ENCODE measurements at places on chromosomes 13 and 19.

GRCh38 chr13:101661839-101662238, 209.4 kb downstream of the ITGBL1 start:
- no peak for DNase-seq

DNA sequence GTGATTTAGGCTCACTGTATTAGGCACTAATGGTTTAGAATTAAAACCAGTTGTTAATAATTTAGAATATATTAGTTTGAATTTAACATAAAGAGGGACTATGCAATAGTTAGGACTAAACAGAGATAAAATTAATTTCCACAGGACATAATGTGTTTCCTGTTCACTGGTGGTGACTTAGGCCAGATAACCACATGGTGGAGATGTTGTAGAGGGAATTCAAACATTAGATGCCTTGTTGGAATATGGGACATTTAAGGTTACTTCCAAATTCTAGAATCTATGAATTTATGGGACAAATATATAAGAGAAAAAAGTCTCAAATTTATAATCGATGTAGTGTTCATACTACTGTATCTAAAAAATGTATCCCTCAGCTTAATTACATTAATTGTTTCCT, 615.5 kb upstream of the KLHL1 start:
- no peak for DNase-seq

- no peak for DNase-seq
Measured at GRCh38 chr13:110330491-110331011, 23.5 kb downstream of the COL4A2 start.

- DNase-seq = no peak
Measured at GRCh38 chr13:34412817-34413375, 529.2 kb upstream of the NBEA start.

- no peak for DNase-seq
Measured at GRCh38 chr13:29948244-29948643, 97.8 kb upstream of the UBL3 start.

- DNase-seq = no peak
Measured at GRCh38 chr13:79427883-79428282, 21.8 kb upstream of the RBM26 start.

DNA sequence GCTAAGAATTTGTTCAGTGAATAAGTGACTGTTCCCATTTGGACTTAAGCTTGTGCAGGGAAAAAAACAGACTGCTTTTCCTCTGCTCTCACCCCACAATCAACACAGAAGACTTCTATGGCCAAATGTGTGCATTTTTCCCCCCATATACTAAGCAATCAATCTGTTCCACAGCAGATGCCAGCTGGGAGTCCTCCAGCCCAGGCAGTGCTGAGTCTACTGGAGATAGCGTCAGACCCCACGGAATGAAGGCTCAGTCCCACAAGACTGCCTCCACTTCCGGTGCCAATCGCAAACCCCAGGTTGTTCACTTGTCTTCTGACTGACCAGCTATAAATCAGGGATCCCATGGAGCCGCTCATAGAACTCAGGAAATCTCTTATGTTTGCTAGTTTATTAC, 69.5 kb upstream of the ANKRD10 start:
- DNase-seq = no peak

- no peak for DNase-seq
Measured at GRCh38 chr13:41587490-41587889, 130.1 kb downstream of the RGCC start.

DNA sequence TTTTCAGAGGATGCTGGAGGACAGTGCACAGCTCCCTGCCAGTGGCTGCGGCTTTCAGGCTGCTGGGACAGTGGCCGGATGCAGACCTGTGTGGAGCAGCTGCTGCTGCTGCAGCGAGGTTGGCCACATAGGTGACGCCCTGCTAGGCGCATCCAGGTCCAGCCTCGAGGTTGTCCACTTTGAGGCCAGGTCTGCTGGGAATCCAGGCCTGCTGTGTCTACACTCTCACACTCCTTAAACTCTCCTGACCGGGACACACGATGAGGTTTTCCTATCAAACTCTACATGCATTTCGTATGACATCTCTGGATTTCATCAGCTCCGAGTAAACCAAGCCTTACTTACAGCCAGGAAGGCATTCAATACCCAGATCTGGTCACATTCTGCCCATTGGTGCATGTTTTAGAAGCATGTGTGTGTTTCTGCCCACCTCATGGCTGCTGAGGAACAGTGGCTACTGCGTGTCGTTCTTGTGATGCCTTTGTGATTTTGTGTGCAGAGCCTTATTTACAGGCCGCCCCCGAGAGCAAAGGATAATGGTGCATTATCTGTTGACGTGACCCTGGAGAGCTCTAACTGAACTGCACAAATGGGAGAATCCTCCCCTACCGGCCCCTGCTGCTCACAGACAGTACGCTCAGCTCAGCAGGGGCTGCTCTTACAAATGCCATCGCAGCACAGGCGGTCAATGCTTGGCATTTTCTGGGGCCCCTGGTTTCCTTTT, 12.3 kb upstream of the MCF2L start:
- DNase-seq = no peak

GRCh38 chr13:26386026-26386425, 132.1 kb downstream of the CDK8 start:
- DNase-seq = no peak

DNA sequence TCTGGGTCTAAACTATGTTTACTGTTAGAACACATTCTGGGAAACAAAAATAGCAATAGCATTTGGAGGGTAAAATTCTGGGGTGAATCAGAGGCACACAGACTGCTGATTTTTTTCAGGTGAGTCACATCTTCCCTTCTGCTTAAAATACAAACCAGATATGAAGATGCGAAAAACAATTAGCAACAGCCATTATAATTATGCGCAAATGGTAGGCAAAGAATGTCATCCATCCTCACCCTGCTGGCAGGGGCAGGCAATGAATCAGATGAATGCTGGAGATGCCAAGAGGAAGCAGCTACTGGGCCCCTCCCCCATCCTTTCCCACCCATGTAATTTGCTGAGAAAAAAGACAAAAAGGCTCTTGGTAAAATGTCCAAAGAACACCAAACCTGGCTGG, 282.9 kb downstream of the KLF5 start:
- DNase-seq = no peak

All from skeletal muscle cell (primary cell).